Hematopoietic multipotent progenitor cell treated with erythropoietin and hydrocortisone succinate and interleukin-3 and kit ligand, for 6 days (in vitro differentiated cells): ENCODE measurements at places on chromosomes 11 and 22.

DNA sequence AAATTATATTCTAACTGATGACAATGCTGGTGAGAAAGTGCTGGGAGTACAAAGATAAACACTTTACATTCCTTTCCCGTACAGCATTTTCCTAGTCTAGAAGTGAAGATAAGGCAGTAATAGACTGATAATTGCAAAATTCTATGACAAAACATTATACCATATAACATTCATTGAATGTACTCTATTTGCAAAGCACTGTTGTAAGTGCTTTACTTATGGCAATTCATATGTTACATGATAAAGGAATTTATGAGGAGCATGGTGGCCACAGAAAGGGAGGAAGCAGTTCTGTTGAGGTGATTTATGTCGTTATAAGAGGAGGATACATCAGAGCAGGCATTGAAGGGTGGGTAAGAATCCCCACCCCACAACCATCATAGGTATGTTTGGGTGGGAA, 434.8 kb downstream of the RAB38 start:
- DNase-seq = no peak

- DNase-seq = no peak
These were observed 22.9 kb downstream of the RAB38 start for GRCh38 chr11:88152381-88152780.

DNA sequence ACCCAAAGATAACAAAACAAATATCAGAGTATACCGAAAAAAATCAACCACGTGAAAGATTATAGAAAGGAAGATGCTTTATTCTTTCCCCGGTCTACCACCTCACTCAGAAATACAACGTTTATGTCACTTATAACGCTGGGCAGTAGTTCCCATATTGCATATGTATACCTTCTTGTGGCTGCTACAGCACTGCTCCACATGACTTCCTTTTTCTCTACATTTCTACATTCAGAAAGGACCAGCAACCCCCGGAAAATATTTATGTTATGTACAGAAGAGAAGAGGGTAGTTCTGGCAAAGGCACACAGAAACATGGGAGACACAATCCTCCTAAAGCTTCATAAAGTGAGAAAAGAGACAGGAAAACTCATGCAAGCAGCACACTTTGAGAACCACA, 56.8 kb downstream of the MTMR2 start:
- DNase-seq = peak; percentile 15

DNA sequence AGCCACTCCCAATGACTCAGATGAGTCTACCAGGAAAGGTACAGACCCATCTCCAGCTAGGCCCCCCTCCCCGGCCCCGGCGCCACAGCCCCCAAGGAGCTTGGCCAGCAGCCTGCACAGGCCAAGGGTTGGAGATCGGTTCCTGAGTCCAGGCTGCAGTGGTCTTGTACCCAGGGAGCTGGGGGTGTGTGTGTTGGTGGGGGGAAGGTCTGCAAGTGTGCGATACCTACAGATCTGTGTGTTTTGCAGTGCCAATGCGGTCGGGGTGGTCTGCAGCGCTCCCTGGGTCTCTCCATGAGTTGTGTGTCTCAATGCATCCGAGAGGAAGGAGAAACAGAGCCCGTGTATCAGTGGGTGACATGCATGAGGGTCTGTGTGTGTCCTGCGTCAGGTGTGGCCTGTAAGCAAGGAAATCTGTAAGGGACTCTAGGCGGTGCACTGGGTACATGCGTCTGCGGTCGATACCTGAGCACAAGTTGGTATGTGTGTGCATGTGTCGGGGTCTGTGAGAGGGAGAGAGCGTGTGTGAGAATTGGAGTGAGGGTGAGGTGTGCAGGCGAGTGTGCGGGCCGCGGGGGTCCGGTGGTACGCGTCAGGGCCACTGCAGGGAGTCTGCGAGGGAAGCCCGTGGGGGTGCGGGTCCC, 645 bp downstream of the CDC42BPG start:
- no peak for DNase-seq

- DNase-seq = no peak
These were observed 330 bp upstream of the POLD3 start for GRCh38 chr11:74592063-74592440.

- no peak for DNase-seq
These were observed 943 bp upstream of the YWHAH start for GRCh38 chr22:31943206-31943977.

- no peak for DNase-seq
These were observed 51.1 kb downstream of the WNT7B start for GRCh38 chr22:45925811-45926351.

GRCh38 chr22:43343262-43343669, at the start of gene SCUBE1:
SCUBE1 (minus strand) TSS chr22:43343372; CDS start chr22:43343261, 111 bp downstream.
- peak; percentile 77 for DNase-seq

- DNase-seq = no peak
These were observed 784.5 kb downstream of the BRD1 start for GRCh38 chr22:49042877-49043859.

- peak; percentile 64 for DNase-seq
These were observed 802 bp downstream of the ATG2A start for GRCh38 chr11:64916040-64916774.

DNA sequence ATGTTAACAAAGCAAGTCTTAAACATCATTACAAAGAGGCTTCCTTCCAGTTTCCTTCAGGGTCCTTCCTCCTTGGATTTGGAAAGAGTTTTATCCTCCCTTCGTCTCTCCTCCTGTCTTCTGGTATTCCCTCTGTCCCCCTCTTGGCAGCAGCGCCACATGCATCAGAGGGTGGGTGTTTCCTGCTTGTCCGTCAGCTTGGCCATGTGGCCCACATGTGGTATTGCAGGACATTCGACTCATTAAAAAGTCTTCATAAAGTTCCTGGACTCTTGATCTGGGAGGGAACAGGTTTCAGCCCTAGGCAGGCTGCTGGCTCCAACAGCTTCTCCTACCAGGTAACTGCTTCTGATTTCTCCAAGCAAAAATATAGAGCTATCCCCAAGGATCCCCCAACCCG, 189.8 kb downstream of the CSNK2A3 start:
- no peak for DNase-seq

- DNase-seq = no peak
These were observed 693 bp upstream of the PRR14L start for GRCh38 chr22:31750365-31751284.

- no peak for DNase-seq
These were observed 48.4 kb upstream of the MPEG1 start for GRCh38 chr11:59261150-59261549.

DNA sequence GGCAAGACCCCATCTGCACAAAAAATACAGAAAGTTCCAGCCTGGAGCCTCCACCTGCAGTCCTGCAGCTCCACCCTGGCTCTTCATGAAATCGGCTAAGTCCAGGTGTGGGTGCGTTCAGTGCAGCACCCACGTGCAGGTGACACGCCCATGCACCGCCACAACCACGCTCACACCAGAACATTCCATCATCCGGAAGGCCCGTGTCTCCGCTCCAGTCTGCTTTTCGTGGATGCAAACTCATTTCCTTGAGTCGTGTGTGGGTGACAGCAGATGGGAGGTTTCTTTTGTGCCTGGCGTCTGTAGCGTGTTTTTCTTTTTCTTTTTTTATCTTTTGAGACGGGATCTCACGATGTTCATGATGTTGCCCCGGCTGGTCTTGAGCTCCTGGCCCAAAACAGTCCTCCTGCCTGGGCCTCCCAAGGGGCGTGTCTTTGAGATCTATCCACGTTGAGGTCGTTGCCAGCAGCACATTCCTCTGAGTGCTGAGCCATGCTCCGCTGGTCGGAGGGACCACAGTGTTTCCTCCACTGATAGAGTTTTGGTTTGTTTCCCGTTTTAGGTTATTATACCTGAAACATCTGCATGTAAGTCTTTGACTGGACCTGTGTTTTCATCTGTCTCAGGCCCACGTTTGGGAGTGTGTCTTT, 7.2 kb downstream of the PTDSS2 start:
- no peak for DNase-seq
